AG09319 (cell line): ENCODE measurements at places on chromosomes 12 and 14.

- no peak for DNase-seq
These were observed 227.0 kb downstream of the ANO2 start for GRCh38 chr12:5718073-5718472.

- no peak for DNase-seq
These were observed 160.1 kb downstream of the BRMS1L start for GRCh38 chr14:35986219-35986573.

GRCh38 chr14:20197459-20197858 is 6.8 kb downstream of the OR11G2 start:
- no peak for DNase-seq

GRCh38 chr12:60266381-60266852 is 670.6 kb downstream of the SLC16A7 start:
- DNase-seq, result no peak
